ENCODE measurements at places on chromosomes 5 and 9.

DNA sequence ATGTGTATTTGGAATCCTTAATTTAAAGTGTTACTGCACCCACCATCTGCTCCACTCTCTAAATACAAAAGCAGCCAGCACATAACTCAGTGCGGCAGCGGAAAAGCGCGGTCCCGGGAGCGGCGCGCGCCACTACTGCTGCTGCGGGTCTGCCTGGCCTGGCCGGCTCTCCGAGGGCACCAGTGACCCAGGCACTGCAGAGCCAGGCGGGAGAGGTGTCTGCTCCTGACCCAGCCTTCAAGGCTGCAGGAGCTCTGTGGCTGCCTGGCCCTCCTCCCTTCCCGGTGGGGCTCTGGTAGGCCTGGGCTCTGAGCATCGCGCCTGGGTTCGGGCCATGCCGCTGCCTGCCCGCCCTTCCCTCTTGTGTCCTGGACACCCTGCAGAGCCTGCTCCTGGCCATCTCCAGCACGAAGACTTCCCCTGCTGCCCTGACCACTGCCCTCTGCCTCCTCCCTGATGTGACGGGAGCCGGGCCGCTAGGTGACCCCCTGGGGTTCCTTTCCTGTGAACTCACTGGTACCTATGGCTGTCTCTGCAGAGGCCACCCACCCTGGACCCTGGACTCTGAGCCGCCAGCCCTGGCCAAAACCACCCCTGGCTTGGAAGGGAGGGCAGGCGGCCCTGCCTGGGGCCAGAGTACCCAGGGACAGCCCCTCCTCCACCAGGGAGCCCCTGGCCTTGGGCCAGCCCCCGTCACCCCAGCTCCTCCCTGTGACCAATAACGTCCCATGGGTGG lies 32.8 kb upstream of the UBAC1 start:
- DNase-seq: no peak

DNA sequence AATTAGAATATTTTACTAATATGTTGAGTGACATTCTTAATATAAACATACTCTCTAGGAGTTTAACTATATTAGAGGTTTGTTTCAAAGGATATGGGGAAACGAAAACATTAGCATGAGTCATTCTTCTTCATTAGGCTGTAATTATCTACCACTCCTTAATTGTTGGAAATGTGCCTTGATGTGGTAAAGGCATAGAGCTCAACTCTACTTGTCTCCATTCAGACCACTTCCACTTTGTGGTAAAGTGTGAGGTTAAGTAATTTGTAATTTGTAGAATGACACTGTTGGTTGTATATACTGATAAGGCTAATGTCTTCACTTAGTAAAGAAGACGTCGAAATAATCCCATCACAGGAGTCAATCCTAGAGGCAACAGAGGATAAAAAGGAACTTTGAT lies 58.1 kb downstream of the HAPLN1 start:
- DNase-seq: no peak

GRCh38 chr9:110142868-110143481 lies 65.0 kb downstream of the C9orf152 start:
- peak; percentile 35 for DNase-seq

GRCh38 chr9:136381966-136382513 lies 8.6 kb upstream of the CARD9 start:
- no peak for DNase-seq

GRCh38 chr5:115484368-115484767 lies 60.2 kb downstream of the FEM1C start:
- DNase-seq: peak; percentile 40

- DNase-seq: no peak
These were observed 59.2 kb downstream of the ADAMTS12 start for GRCh38 chr5:33832404-33833236.

DNA sequence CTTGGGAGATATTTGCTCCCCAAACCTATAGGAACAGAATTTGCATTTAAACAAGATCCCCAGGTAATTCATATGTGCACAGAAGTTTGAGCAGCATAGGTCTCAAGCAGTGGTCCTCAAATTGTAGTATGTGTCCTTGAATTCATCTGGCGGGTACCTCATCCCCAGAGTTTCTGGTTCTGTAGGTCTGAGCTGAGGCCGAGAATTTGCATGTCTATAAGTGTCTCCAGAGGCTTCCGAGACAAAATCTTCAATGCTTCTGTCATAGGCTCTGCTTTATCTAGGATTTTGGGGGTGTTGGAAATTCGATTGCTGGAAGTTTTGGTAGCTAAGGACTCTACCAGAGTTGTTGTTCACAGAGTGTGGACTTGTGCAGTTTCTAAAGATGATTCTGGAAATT lies 38.6 kb downstream of the MAT2B start:
- DNase-seq: no peak

DNA sequence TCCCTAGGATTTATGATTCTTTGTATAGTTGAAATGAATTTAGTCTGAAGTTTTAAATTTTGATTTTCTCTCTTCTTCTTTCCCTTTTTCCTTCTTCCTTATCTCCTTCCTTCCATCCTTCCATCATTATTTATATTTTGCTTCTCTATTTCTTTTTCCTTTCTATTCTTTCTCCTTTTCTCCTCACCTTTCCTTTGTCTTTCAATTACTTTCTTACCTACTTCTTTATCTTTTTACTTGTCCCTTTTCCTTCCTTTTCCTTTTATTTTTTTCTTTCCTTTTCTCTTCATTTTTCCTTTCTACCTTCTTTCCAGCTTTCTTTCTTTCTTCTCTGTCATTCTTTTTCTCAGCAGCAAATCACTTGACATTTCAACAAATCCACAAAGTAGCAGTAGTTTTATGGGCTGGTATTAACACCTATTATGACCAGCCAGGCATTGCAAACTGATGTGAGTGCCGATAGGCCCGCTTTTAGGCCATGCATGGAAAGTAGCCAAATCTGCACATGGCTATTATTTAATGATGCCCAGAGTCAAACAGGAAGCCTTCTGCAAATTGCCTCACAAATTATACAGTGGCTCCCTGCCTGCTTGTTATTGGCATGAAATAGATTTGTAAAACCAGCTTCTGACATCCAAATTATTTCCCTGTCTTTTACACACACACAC lies 37.1 kb upstream of the NR3C1 start:
- no peak for DNase-seq

- no peak for DNase-seq
These were observed 221.6 kb upstream of the DAP start for GRCh38 chr5:10982626-10983025.

- no peak for DNase-seq
These were observed 129.6 kb downstream of the COL23A1 start for GRCh38 chr5:178460598-178460997.

- no peak for DNase-seq
These were observed 81.2 kb downstream of the ALDH1A1 start for GRCh38 chr9:72871685-72872084.

Data from HL-60 (cell line).